T-helper 2 cell (primary cell): ENCODE measurements at places on chromosomes 7 and 10.

- DNase-seq = no peak
Measured at GRCh38 chr10:80323311-80323710, 33.2 kb downstream of the DYDC1 start.

GRCh38 chr10:5095687-5096086 lies 1.5 kb downstream of the AKR1C3 start:
- no peak for DNase-seq

DNA sequence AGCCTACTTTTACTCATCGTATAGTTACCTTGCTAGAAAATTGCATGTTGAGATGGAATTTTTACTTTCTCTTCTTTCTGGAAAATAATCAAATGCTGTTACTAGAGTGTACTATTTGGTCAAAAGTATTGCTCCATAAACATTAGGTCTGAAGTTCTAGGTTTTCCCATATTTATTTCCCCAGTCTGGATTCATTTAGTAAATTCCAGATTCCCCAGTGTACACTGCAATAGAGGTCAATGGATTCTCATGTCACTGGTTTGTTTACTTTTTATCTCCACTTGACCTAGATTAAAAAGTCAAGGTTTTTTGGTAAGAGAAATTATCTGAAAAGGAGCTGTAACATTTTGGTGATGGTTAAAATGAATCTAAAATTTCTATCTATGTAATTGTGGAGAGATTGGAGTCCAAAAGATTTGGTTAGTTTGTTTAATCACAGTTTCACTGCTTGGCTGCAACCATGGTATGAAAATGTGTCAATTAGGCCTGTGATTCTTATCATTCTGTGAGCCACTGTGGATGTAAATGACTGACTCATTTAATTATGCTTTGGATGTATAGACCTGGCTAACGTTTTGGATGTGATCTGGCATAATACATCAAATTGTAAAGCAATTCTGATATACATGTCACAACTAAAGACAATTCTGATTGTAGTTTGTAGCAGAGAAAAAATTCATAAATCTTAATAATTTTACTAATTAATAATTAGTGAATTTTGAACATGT lies 32.7 kb upstream of the STEAP4 start:
- no peak for DNase-seq

DNA sequence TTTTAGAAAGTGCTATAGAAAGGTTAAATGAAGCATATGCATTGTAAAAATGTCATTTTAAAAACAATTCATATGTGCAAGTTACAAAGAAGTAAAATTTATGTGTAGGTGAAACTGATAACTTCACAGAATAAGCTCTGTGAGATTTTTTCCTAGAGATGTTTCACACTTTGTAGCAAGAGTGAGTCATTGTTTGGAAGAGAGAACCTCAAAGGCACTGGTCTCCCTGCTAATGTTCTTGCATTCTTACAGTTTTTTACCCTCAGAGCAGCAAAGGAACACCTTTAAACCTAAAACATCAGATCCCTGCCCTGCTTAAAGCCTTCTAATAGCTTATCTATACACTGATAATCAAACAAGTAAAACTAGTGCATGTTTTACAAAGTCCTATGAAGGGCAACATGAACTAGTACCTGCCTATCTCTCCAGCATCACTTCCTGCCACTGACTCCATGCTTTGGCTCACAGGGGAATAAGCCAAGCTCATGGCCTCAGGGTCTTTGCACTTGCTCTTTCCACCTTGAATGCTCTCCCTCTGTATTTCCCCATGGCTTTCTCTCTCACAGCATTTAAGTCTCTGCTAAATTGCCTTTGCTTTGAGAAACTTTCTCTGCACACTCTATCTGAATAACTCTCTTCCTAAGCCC lies 997.0 kb downstream of the GATA3 start:
- DNase-seq = no peak

DNA sequence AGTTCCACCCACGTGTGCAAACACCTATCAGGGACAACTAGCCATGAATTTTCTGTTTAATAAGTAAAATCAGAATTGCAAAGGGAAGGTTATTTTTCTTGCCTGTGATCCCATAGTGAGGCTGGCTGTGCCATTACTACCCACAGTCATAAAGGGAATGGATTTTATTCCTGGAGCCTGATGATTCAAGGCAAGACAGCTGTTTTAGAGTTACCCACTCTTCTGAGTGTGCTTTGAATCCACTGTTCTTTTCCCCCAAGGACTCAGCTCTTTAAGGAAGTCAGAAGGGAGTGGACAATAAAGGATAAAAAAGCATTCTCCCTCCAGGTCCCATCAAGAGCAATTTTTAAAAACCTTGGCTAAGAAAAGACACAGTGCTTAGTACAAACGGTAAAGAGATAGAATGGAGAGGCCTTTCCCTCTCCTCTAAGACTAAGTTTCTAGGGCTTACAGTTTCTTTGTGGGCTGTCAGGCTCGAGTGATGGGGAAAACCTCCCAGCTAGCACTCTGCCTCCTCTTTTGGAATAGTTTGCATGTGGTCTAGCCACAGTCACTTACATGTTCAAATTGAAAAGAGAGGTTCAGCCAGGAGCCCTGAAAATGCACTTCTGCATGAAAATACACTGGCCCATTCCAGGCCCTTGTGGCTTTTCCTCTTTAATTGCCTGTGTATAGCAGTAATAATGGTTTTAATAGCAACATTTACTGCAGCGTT lies 5.1 kb upstream of the LRRC4 start:
- no peak for DNase-seq

DNA sequence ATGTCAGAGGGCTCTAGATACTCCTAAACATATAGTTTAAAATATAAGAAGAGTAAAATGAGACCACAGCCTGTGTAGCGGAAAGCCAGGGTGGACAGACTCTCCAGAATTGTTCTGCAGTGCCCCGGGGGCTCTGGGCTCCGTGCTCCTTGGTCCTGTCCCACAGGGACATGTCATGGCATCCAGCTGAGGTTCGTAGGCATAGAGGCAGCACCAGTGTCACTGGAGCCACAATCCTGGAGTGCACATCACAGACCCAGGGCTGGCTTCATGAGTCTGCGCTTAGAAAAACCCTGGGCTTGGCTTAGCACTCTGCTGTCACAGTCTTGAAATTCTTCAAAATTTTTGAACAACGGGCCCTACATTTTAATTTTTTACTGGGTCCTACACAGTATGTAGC lies 280.4 kb upstream of the ZNF32 start:
- DNase-seq = no peak

GRCh38 chr10:71973777-71974488 lies 9.7 kb downstream of the CHST3 start:
- no peak for DNase-seq
